CD4-positive, alpha-beta T cell treated with Interleukin-12 subunit alpha and Interleukin-12 subunit beta, for 1 hour (primary cell): ENCODE measurements at places on chromosomes 4 and X.

DNA sequence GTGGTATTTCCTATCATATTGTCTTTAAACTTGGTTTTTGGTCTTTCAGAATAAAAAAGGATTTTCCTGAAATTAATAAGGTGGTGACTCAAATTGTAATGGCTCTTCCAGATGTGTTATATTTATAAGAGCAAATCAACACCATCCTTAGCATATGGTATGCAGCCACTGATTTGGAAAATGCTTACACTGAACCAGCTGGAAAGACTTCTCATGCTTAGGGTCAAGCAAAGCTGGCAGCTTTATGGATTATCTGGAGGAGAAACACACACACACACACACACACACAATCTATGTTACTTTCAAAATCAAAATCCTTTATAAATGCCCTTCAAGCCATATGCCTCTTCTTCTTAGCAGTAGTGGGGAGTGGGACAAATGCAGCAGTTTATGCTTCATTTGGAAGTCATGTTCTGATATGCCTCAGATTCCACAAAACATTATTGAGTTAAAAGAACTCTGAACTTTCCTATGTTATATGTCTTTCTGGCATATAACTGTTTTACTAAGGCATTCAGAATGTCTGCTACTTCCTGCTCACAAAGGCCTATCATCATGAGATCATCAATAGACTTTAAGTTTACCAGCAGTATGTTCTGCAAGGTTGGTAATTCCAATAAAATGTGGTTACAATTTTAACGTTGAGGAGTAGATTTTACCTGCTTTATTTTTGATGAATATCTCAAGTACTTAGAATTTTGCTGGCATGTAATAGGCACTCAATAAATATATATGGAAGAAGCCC is 72.9 kb upstream of the PRDM5 start:
- no peak for DNase-seq

- no peak for DNase-seq
Measured at GRCh38 chr4:185339941-185340340, 55.8 kb downstream of the LRP2BP start.

- no peak for DNase-seq
Measured at GRCh38 chr4:155473420-155474095, 96.8 kb upstream of the MAP9 start.

DNA sequence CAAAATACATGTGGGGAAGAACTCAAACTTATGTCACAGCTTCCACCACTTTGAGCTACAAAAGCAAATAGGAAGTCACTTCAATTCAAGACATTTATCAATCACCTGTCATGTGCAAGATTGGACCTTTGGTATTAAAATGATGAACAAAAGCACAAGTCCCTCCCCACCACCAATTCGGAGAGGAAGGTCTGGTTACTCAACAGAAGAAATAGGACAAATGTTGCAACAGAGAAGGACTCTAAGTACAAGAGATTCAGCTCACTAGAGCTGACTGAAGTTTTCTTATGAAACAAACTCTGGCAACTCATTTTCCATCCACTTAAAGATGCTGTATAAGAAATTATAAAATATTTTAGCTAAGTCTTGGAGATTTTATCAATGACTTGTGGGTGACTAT is 16.0 kb upstream of the MMRN1 start:
- DNase-seq, result no peak
